ENCODE measurements at places on chromosomes 1 and 21.

DNA sequence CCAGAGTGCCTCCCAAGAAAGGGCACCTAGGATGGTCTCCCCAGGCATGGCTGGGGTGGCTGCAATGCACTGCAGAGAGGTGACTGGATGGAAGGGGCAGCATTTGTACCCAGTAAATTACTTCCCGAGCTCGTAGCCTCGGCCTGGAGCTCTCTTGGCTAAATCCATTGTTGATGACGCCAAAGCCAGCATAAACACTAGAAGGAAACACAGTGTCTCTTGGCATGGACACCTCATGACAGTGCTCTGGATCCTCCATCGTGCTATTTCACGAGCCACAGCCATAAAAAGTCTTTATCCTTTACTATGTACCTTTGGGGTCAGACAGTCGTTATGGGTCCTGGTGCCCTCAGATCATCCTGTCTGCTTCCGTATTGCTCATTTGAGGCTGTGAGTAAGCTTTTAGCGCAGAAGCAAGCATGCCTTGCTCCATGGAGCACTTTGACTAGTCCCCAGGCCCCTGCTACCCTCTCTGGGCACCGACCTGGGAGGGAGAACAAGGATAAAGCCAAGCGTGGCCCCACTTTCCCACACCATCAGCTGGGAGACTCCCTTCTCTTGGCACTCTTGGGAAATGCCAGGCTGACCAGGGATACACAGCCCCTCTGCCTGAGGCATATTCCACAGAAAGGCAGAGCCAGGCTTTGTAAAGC, 10.3 kb upstream of the PRELP start:
- DNase-seq: no peak

DNA sequence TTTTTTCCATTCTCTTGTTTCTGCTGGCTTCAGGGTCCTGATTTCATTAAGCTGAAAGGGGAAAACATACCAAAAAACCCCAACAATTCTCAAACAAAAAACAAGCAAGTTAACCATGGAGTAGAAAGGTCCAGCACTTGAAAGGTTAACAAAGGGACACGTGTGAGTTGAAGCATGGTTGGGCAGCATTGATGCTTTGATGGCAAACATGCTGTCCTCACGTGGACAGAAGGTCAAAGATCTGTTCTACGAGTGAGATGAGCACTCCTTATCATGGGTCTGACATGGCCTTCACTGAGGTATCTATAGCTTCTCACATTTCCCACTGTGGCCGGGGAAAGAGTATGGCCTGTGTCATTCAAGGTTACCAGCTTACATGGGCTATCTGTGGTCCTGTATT, 394.9 kb downstream of the HHAT start:
- no peak for DNase-seq

- no peak for DNase-seq
Observed at GRCh38 chr21:34514576-34515115, 2.6 kb upstream of the KCNE1 start.

GRCh38 chr1:167808104-167808503, 86.3 kb downstream of the MPZL1 start:
- DNase-seq: no peak

DNA sequence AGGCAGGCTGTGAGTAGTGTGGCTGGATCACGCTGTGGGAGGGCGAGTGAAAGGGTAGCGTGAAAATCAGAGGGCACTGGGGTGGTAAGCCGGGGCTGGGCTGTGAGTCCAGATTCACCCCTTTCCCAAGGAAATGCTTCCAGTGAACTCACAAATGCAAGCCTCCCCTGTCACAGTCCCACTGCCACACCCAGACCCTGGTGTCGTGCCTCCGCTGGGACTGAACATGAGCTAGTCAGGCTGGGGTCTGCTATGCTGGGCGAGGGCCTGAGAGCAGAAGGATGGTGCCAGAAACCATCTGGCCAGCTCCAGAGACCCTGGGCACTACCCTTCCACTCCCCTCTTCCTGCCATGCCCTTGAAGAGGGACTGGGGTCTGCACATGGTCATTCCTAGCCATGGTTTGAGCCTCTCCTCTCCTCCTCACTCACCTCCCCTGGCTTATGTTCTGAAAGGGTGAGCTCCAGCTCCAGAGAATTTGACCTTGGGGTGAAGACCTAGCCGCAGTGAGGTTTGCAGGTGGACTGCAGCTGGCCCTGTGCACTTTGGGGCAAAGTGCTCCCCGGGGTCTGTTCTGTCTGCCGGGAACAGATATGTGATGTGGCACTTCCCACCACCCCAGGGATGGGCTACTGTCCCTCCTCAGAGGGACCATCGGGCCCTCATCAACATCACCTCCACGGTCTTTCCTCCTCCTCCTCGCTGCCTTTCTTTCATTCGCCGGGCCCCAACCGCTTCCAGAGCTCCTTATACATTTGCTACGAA, 365.6 kb downstream of the RPS6KC1 start:
- no peak for DNase-seq

GRCh38 chr1:196071447-196071846, 536.8 kb downstream of the KCNT2 start:
- no peak for DNase-seq

DNA sequence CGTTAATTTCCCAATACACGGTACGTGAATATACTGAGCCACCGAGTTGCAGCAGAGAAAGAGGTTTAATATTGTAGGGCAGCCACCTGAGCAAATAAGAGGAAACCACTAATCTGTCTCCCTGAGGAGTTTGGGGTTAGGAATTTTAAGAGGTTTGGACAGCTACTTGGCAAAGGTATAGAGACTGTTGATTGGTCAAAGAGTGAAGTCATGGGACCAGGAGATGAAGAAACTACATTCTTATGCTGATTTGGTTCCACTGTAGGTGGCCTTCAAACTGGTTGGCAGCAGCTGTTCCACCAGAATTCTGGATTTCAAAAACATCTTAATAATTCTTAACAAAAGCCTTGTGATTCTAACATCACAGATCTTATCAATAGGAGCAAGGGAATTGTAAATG, 485.4 kb upstream of the PRMT6 start:
- peak; percentile 46 for DNase-seq

DNA sequence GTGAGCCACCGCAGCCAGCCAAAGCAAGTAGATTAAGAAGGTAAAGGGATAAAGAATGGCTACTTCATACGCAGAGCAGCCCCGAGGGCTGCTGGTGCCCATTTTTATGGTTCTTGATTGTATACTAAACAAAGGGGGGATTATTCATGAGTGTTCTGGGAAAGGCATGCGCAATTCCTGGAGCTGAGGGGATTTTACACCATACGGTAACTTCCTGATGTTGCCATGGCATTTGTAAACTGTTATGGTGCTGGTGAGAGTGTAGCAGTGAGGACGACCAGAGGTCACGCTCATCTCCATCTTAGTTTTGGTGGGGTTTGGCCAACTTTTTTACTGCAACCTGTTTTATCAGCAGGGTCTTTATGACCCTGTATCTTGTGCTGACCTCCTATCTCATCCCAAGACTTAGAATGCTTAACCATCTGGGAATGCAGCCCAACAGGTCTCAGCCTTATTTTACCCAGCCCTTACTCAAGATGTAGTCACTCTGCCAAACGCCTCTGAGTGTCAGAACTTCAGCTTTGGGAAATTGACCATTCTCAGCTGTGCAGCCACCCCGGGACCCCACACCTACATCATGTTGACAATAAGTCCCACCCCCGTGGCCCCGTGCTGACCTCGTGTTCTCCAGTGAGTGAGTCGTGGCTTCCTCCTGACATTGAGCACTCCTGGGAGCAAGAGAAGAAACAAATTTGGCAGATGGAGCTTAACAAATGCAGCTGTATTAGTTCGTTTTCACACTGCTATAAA, 149.4 kb upstream of the COL6A1 start:
- DNase-seq: peak; percentile 86

- DNase-seq: no peak
Observed at GRCh38 chr1:226646026-226646869, 92.8 kb downstream of the ITPKB start.

GRCh38 chr21:33432496-33432895, 29.3 kb downstream of the IFNGR2 start:
- no peak for DNase-seq

GRCh38 chr1:47388891-47389238, 27.2 kb upstream of the FOXE3 start:
- DNase-seq: no peak

DNA sequence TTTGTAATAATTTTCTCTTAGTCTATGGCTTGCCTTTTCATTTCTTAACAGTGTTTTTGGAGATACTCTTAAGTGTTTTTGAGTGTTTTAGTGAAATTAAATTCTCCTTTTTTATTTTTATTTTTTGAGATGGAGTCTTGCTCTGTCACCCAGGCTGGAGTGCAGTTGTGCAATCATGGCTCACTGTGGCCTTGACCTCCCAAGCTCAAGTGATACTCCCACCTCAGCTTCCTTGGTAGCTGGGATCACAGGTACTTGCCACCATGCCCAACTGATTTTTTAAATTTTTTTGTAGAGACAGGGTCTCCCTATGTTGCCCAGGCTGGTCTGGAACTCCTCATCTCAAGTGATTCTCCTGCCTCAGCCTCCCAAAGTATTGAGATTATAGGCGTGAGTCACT, 240.3 kb downstream of the PLPP3 start:
- no peak for DNase-seq

- no peak for DNase-seq
Observed at GRCh38 chr1:40980068-40980452, 564 bp downstream of the CTPS1 start.

- DNase-seq: no peak
Observed at GRCh38 chr1:16326833-16327404, 25.4 kb downstream of the FBXO42 start.

- no peak for DNase-seq
Observed at GRCh38 chr1:53327182-53327913, 522 bp downstream of the LRP8 start.

- DNase-seq: no peak
Observed at GRCh38 chr1:116405241-116406135, 32.4 kb downstream of the ATP1A1 start.

DNA sequence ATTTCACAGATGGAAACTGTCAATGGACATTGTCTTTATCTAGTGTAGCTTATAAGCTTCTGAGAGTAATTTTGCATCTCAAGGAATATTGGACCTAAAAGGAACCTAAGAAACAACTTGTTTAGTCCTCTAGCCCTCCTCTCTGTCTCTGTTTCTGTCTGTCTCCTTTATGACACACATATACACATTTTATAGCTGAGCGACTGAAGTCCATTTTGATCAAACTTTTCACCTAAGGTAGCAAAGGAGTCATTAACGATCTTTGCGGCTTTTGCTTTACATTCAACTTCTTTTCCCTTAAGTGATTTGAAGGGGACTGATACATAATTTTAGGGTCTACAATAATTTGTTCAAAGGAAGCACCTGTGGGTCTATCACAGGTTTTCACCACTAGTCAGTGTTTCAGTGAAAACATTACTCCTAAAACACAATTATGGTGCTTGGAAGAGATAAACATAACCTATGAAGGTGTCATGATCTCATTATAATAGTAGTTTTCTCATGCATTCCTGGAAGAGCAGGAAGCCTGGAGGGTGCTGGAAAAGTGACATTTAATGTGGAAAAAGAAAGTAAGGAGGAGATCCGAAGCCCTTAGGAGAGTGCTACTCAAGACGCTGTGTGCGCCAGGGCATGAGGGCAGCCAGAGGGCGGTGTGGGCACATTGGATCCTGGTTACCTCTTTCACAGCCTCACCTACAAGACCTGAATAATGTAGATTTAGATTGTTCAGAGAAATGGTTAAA, 248.6 kb downstream of the DNM3 start:
- DNase-seq: no peak

DNA sequence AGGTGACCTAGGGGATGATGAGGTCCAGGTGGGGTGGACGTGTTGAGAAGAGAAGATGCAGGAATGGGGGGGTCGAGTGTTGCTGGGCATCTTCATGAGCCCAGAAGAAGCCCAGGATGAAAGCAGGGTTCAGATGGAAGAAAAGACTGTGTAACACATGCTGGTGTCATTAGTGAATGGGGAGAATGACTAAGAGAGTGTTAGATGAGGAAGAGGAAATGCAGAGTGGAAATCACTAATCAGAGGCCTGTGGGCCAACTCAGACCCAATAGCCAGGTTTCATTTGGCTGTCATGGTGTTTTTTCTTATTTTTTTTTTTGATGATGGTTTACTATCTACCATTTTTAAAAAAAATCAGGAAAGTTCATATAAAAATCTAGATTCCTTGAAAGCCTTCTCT, 180.8 kb upstream of the CAMK1G start:
- no peak for DNase-seq

GRCh38 chr1:42914092-42914627, 44.5 kb downstream of the SLC2A1 start:
- DNase-seq: no peak

DNA sequence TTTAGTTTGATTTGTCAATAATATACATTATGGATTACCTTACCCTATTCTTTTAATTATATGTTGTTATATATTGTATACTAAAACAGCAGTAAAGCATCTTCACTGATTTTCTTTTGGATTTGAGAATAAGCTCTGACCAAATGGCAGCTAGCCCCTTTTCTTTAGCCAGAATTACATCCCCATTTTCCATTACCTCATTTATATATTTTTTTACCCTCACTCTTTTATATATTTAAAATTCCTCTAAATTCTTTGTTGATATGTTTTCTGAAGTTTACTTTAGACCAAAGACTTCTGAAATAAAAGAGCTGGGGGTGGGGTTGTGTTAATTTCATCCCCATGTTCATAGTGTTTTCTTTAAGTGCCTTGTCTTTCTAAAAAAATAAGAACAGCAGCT, 24.6 kb downstream of the ANGPTL1 start:
- no peak for DNase-seq

DNA sequence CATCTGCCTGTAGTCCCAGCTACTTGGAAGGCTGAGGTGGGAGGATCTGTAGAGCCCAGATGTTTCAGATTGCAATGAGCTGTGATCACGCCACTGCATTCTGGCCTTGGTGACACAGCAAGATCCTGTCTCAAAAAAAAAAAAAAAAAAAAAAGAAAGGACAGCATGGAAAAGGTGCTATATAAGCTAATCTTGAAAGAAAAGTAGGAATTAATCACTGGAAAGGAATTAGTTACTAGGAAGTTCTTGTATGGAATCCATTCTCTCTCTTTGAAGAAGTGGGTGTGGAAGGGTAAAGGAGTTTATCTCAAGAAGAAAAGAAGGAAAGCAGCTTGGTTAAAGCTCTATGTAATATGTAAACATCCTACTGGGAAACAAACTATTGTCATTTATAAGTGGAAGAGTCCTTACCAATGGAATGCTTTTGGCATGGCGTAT, 339.2 kb downstream of the DPYD start:
- no peak for DNase-seq

GRCh38 chr1:44377925-44378784, 23.1 kb upstream of the ERI3 start:
- no peak for DNase-seq

DNA sequence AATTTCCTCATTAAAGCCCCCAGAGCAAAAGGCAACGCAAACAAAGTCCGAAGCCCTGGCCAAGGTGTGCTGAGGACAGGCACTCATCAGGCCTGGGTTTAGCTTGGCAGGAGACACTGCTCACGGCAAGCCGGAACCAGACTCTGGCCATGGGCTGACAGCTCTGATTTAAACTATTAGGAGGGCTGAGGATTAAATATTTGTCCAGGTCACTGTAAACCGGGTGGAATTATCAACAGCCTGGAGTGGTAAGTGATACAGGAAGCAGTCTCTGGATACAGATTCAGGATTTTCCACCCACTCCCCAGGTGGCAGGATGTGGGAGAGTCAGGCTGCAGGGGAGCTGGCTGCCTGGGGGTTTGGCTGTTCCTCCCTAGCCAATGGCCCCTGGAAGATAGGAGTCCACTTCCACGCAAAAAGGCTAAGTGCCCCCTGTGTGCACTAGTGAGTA, 42.4 kb downstream of the SLC66A1 start:
- no peak for DNase-seq
